MM.1S (cell line): ENCODE measurements at places on chromosomes 13 and 19.

- DNase-seq, result no peak
Measured at GRCh38 chr13:32045537-32045936, 14.0 kb downstream of the FRY start.

GRCh38 chr13:33763021-33763420 lies 54.9 kb upstream of the RFC3 start:
- DNase-seq, result no peak

- no peak for DNase-seq
Measured at GRCh38 chr13:67078062-67078461, 152.1 kb downstream of the PCDH9 start.

DNA sequence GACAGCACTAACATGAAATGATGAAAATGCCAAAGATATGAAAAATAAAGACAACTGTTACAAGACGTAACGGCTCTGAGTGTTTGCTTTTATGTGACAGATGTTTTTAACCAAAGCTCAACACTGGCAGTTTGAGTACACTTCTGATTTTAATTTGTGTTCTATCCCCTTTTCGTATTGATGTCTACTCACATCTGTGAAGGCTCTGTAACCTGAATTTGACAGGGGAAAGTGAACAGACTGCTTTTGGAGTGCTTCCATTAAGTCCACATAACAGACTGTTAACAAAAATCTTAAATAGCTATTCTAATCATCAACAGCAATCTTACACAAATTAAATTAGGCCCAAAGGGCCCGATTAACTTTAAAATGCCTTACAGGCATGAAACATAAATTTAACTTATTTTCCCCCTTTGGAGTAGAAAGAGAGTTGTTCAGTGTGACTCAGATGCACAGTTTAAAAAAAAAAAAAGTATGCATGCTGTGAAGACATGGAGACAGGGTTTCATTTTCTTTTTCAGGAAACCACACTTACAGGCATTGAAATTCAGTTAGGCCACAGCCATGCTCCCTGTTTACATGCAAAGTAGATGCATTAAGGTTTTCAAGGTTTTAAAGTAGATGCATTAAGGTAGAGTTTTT lies 16.3 kb upstream of the RNASEH2B start:
- DNase-seq, result peak; percentile 80
